ENCODE measurements at places on chromosomes 5 and 9.

GRCh38 chr5:33523208-33523771, 82.5 kb downstream of the TARS1 start:
- no peak for DNase-seq

DNA sequence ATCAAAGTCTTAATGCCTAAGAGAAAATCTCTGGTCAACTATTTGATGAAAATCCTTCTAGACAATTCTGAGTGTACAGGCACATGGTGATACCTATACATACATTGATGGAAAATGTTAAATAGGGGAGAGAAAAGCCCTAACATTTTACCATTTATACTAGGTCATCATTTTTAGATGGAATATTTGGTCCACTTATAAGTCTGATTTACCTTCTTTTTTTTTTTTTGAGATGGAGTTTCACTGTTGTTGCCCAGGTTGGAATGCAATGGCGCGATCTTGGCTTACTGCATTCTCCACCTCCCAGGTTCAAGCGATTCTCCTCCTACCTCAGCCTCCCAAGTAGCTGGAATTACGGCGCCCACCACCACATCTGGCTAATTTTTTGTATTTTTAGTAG, 81.7 kb downstream of the FCHO2 start:
- DNase-seq, result no peak

DNA sequence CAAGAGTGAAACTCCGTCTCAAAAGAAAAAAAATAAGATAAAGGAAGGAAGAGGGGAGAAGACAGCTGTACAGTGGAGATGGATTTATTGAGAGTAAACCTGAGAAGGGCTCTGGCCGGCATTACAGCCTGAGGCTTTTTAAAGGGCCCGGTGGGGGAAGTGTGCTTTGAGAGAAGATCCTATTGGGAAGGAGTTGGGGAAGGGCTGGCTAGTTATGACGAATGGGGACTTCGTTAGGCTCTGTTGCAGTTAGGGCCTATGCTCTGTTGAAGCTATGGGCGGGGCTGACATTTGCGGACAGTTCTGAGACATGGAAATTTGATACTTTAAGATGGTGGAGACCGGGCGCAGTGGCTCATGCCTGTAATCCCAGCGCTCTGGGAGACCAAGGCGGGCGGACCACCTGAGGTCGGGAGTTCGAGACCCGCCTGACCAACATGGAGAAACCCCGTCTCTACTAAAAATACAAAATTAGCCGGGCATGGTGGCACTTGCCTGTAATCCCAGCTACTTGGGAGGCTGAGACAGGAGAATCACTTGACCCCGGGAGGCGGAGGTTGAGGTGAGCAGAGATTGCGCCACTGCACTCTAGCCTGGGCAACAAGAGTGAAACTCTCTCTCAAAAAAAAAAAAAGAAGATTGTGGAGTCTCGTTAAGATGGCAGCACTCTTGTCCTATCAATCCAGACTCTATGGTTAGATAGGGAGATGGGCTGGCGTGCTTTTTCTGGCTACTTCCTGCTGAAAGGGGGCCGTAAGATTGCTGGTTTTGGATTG, 33.2 kb downstream of the C9orf50 start:
- no peak for DNase-seq

DNA sequence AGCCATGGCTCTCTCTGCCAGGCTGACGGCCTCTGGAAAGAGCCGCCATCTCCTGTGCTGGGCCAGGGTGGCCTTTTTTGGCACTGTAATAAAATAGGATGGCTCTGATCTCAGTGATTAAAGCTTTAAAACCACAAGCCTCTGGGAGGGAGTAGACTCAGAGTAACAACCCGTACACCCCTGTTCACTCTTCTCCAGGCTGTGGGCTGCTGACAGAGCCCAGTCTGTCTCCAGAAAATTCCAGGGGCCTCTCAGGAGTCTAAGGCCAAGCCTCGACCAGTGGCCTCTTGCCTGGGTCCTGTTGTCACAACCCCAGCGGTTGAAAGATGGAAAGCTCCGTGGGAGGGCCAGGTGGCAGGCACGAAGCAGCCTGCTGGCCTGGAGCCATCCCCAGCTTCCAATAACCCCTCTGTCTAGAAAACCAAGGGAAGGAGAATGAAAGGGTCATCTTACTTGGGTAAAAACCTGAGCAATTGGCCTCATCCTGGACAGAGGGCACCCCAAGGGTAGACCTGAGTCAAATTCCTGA, 286.7 kb upstream of the ZNF462 start:
- DNase-seq, result no peak

- DNase-seq, result no peak
Observed at GRCh38 chr9:91807643-91808246, 142.3 kb downstream of the ROR2 start.

DNA sequence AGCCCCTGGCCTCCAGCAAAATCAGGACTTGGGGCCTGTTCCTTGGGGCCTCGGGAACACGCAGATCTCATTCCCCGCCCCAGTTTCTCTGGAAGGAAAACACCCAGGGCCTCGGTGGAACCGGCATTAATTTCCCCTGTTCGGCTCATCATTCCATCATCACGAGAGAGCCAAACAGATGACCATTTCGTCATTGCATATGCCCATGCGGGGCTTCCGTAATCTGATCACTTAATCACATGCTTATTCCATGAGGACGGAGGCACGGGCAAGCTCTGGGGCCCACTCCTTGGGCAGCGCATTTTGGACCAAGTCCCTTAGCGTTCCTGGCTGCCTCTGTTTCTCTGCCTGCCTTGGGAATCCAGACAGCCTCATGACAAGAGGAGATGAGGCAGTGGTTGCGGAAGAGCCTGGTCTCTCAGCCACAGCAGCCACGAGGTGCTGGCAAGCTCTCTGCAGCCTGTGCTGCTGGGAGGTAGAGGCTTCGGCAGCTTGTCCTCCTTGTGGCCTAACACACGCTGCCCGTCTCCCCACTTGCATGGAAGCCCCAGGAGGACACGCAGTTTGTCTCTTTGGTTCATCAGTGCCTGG, 65.0 kb upstream of the IER5L start:
- no peak for DNase-seq

DNA sequence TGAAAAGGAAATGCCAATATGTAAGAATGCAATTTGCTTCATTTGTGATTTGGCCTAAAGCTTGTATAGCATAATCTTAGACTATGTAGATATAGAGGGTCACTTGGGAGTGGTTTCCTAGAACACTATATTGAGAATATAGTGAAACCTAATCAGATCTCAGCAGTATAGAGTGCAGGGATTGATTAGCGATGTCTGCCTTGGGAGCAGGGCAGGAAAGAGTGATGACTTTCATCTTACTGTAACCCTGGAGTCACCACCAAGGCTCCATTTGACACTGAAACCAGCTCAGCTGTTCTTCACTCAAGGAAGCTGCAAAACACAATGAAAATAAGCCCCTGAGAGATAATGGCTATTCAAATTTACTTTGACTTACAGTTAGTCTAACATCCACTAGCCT, 26.2 kb upstream of the ARRDC3 start:
- no peak for DNase-seq

GRCh38 chr5:2217219-2217618, 334.5 kb upstream of the IRX4 start:
- no peak for DNase-seq

- no peak for DNase-seq
Observed at GRCh38 chr5:102845041-102845440, 89.9 kb downstream of the PAM start.

DNA sequence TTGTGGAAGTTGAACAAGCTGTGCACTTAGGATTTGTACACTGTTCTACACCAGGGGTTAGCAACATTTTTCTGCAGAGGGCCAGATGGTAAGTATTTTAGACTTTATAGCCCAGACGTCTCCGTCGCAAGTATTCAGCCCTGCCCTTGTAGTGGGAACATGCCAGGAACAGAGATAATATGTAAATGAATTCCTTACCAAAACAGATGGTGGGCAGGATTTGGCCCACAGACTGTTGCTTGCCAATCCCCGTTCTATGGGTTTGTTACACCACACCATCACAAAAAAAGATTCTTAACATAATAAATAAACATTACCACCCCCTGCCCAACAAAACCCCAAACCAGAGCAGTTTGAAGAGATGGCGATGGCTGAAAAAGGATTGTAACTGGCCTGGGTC, 74.3 kb downstream of the AMBP start:
- DNase-seq, result no peak

GRCh38 chr5:78006449-78006848, 230.3 kb upstream of the TBCA start:
- DNase-seq, result no peak
